ENCODE measurements at places on chromosomes 4 and X.

- no peak for DNase-seq
Observed at GRCh38 chr4:478373-478772, 20.6 kb downstream of the ZNF721 start.

DNA sequence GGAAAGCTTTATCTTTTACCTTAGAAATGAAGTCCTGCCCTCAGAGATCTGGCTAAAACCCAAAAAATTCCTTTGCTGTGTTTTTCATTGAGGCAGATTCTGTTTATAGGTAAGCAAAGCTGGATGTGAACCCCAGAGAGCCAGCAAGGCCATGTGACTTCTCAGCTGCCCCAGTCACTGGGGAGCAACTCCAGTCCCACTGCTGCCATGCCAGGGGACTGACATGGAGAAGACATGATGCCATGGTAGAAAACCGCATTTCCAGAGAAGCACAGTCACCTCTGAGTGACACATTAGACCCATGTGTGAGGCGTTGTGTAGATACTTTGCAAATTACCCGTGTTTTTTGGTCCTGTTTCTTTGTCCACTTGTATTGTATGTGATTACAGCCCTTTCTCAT lies 45.4 kb downstream of the PTTG2 start:
- no peak for DNase-seq

GRCh38 chr4:49032440-49033161 lies 46.5 kb downstream of the CWH43 start:
- peak; percentile 4 for DNase-seq

DNA sequence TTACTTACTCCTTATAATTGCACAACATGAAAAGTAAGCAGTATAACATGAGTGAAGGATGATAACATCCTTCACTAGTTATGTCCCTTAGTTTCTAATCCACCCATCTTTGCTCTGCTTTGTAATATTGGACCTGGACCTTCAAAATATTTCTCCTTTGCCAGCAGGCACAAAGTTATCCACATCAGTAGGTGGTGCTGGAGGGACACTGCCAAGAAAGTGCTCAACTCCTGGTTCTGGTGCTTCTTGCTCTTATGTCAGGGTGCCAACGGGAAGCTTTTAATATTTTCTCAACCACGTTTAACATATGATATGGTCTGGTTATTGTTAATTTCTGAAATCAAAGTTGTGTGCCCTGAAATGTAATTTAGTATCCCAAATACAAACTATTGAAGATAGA lies 49.1 kb downstream of the TMEM165 start:
- DNase-seq: no peak

- no peak for DNase-seq
Observed at GRCh38 chr4:82694046-82694445, 104.5 kb downstream of the SCD5 start.

GRCh38 chrX:150119323-150119722 lies 181.0 kb upstream of the EOLA2 start:
- DNase-seq: no peak

DNA sequence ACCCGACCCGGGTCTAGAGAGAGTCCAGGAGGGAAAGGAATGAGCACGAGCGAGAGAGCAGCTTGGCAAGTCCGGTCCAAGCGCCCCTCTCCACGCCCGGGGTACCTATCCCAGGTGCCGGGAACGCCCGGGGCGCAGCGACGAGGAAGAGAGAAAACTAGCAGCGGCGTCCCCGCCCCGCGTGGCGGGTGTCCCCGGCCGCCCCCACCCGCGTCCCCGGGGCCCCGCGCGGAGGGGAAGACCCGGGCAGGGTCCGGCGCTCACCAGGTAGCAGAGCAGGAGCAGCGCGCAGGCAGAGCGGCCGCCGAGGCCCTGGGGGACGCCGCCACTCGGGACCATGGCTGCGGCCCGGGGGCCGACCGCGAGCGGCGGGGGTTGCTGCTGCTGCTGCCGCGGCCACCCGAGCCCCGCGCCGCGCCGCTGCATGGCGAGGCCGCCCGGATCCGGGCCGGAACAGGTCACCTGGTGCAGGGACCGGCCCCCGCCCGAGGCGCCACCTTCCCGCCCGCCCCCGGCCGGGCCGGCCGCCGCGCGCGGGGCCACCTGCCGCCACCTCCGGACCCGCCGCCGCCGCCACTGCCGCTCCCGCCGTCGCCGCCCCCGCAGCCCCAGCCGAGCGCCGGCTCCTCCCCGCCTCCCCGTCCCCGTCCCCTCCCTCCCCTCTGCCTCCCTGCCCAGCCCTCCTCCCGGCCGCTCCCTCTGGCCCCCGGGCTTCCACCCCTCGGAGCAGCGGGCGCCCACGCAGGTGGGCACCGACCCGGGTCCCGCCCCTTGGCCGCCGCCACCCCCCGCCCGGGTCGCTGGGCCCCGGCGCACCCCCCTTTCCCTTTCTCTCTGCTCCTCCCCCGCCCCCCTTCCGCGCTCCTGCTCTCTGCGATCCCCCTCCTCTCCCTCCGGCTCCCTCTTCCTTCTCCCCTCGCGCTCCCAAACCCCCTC lies at the start of gene SEL1L3:
SEL1L3 (minus strand) TSS at position 578 of the 936 bp plus-strand sequence; CDS start at position 426, 152 bp downstream.
- no peak for DNase-seq

DNA sequence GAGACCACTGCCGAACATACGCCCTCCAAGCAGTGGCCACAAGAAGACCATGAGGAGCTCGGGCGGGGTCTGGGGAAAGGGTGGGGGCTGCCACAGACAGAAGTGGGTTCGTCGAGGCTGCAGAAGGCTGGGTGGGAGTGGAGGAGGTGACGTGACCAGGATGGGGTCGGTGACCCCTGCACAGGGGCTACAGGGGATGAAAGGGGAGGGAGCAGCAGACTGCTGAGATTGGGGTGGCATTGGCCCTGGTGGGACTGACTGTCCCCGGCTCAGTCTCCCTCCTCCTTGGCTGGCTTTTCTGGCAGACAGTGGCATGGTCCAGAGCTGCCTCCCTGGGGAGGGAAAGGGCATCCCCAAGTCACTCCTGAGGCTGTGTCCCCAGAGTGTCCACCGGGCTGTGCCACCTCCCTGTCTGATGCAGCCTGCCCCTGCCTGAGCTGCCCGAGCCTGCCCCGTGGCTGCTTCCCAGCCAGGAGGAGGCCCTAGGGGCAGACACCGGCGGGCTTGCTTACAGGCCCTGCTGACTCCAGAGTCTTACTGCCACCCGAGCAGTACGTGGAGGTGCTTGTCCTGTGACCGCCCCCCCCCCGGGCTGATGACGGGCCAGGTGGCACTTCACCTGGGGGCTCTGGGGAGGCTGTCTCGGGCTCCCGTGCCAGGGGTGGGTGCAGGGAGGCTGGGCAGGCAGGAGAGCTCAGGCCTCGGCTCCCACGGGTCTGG lies 7.2 kb downstream of the SH3BP2 start:
- DNase-seq: no peak

Measured in NCI-H748 treated with DMSO at 0.1 percent for 48 hours (cell line).